ENCODE measurements at places on chromosomes 3 and 15.
A peak's percentile ranks its signal among the peaks of the same experiment; 100 is the strongest.

GRCh38 chr3:175726228-175726627, 867.1 kb downstream of the NAALADL2 start:
- ATAC-seq, result no peak

DNA sequence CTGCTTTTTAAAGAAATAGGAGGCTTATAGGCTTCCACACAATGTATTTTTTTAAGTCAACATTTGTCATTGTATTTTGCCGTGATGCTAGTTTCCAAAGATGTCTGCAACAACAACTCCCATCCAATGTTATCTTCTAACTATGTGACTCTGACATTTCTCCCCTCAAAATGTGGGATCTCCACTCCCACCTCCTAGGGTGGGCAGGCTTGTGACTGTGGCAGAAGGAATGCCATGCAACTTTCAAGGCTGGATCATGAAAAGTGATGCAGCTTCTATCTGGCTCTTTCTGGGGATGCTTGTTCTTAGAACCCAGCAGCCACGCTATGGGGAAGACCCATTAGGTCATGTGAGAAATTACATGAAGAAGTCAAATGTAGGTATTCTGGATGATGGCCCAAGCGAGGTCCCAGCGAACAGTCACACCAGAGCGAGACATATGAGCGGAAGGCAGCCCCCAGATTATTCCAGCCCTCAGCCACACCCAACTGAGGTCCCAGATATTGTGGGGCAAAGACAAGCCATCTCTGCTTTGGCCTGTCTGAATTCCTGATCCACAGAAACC, 124.3 kb downstream of the BDH1 start:
- ATAC-seq, result no peak

DNA sequence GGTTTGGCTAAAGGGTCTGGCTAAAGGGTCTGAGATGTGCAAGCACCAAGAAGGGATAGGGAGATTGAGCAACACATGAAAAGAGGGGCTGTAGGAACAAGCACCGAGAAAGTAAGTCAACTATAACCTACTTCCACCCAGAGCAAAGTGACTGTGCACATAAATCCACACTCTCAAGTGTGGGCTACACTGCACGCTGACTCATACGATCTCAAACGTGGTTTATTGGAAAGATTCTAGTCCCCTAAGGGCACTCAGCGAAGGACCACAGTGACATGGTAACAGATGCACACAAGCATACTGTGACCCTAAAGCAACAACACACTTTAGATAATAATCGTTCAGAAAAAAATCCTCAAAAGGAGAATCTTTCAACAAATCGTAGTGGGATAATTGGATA, 48.0 kb downstream of the EHHADH start:
- no peak for ATAC-seq

GRCh38 chr3:26932752-26933151, 310.2 kb downstream of the LRRC3B start:
- no peak for ATAC-seq

GRCh38 chr15:81968691-81969090, 77.1 kb downstream of the MEX3B start:
- ATAC-seq, result no peak

- peak; percentile 84 for ATAC-seq
These were observed 665 bp downstream of the GLB1 start for GRCh38 chr3:33096093-33096868.

DNA sequence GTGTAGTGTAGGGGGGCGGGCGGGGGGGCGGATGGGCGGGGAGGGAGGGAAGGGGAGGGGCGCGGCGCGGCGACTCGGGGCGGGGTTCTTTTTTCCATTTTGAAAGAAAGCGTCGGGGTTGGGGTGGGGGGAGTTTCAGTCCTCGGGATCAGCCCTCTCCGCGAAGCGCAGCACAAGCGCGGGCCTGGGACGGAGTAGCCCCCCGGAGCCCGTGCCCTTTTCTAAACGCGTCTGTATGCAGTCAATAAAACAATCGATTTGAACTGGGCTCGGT, 6.1 kb downstream of the ISLR2 start:
- no peak for ATAC-seq

DNA sequence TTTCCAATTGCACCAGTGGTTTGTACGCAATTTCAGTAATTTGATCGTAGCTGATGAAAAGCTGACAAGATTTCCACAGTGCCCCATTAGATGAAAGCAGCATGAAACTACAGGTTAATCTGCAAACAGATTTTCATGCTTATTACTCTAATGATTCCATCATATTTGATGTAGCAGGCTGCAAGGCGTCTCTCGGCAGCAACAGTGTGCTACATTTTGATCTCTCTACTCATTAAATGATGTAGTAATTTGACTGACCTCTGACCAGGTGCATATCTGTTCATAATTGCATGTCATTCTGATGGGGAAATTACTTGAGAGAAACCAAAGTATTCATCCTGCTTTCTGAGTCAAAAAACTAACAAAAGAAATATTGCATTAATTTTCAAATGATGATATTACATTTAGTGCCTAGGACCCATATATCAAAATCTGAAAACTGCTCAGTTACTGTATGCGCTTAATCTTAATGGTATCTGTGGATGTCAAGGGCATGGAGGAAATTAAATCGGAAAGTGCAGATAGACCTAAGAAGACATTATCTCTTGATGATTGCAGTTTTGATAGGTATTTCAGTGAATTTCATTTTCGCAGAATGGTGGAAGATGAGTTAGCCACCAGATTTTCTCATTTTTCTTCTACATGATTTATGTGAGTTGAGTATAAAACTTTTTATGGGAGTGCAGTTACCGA, 198.5 kb downstream of the RSRC1 start:
- ATAC-seq, result no peak

DNA sequence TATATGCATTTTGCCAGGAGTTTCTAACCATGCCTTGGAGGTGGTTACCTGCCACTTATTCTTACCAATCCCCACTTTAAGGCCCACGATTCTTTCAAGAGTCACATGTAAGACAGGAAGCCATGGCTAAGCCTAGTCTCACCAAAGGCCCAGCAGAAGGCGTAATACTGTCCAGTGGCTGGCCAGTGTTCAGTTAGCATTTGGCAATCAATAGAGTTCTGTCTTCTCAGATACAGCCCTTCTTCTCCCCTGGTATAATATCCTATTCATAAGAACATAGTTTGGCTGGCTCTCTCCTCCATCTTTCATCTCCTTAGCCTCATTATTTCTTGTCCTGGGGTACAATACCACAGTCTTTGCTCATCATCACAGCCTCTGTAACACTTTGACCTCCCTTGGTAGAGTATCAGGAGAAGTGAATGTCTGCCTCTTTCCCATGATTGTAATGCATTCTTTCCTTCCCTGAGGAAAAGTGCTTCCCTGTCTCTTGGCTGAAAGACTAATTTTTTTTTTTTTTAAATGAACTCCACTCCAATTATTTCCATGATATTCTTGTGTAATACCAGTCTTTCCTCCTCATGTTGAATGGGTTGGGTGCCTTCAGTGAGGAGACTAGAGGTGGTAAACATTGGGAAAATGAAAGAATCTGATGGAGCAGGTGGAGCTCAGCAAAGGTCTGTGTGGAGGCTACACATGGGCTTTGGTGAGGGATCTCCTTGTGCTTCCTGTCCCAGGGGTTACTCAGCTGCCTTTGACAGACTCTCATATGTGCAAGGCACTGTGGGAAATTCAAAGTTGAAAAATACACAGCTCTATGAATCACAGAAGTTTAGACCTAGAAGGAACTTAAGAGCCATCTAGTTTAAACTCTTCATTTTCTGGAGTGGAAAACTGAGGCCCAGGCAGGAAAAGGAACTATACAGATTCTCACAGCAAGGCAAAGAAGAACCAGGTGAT, 218.2 kb downstream of the P3H2 start:
- no peak for ATAC-seq

- peak; percentile 17 for ATAC-seq
These were observed 51.6 kb upstream of the SLC6A11 start for GRCh38 chr3:10764259-10765051.

DNA sequence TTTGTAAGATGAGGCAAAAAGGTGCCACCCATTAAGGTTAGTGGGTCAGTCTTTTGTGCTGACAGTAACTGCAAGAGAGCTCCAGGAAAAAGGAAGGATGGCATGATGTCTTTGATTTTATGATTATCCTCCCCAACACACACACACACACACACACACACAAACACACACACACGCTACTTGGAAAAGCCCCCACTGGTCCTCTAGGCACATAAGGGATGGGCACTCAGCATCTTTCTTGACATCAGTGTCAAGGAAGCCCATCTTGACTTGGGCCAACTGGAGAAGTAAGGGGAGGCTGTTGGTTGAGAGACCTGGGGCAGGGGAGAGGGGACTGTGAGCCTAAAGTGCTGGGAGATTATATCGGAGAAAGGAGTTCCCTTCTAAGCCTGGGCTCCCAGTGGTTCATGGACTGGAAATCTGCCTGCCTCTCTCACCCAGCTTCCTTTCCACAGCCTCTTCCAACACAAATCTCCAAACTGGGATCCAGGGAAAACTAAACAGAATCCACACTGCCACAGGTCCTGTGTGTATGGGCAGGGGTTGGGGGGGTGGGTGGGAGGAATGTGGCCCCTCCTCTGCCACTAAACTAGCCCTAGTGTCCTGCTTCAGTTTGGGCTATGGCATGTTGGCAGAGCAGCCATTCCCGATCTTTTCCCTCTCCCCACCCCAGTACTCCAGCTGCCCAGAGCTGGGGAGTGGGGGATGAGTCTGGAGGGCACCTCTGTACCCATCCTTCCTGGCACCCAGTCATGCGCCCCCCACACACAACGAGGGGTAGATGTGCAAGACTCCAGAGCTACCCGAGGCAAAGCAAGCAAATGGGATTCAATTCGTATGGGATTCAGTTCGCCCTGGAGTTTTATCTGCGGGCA, 1.6 kb downstream of the AMOTL2 start:
- no peak for ATAC-seq

GRCh38 chr15:97072545-97072944, 742.0 kb downstream of the NR2F2 start:
- ATAC-seq, result no peak

GRCh38 chr3:106380232-106380631, 511.4 kb upstream of the CBLB start:
- ATAC-seq, result no peak

DNA sequence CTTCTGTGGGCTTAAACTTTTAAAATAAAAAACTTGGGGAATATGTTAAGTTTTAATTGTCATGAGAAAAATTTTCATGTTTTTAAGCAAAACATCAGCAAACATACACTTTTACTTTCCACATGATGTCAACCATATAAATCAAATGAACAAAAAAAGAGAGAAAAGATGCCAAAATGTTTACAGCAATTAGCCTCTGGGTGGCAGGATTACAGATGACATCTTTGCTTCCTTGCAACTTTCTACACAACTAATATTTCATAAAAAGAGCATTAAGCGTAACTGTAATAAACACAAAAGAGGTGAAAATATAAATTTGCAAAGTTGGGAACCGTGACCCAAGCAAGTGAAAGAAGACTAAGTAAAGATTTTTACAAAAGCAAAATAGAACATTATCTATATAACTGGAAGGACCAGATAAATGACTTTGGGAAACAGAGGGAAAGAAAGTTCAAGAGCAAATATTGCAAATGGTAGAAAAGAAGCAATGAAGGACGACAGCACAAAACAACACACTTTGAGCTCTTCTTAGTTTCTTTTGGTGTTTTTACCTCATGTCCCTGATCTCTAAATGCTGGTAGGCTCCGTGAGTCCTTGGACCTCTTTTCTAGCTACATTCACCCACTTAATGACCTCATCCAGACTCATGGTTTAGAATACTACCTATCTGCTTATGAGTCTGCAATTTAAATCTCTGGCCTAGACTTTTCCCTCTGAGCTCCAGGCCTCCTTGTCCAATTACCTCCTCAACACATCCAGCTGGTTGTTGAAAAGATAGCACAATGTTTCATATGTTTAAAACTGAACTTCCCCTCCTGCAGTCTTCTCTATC, 9.4 kb downstream of the TP53BP1 start:
- ATAC-seq, result no peak

DNA sequence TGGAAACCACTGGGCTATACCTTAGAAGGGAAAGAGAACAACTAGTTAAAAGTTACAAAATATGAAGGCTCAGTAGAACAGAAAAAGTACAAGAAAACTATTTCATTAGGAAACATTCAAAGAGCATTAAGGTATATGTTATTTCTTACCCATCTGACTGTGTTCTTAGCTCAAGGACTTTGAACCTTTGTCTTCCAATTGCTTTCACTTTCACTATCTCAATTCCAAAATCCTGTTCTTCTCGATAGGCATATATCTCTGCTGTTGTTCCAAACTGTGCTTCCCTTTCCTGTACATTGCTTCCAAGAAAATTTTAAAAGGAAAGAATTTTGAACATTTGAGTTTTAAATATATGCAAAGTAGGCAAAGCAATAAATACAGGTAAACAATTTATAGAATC, 6.9 kb downstream of the CRBN start:
- ATAC-seq, result no peak

GRCh38 chr15:67043939-67044771, 21.2 kb upstream of the SMAD3 start:
- no peak for ATAC-seq

DNA sequence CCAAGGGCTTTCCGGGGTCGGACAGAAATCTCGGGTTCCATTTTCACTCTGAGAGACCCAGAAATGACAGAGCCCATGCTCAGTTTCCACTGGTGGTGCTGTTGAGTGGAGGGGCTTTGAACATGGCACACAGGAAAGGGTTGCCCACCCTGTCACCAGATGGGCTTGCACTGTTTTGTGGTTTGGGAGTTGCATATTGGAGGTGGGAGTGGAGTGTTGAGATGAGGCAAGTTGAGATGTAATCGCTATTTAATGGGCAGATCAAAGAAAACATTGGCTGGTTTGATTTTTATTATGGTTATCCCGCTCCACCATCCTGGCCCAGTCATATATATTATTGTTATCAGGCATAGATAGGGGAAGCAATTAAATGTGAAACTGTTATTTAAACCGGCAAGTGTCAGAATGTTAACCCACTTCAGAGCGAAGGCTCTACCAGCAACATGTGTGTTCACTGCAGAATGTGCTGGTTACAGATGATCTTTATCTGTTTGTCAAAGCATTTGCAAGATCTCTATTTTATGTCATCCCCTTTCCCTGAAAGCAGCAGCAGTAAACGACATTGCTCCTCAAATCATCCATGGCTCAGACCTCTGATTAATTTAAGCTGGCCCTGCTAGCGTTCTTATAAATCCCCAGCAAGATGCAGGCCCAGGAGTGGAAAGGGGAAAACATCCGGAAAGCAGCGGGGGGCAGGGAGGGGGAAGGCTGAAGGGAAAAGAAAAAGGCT, 58.3 kb upstream of the TSEN2 start:
- no peak for ATAC-seq

DNA sequence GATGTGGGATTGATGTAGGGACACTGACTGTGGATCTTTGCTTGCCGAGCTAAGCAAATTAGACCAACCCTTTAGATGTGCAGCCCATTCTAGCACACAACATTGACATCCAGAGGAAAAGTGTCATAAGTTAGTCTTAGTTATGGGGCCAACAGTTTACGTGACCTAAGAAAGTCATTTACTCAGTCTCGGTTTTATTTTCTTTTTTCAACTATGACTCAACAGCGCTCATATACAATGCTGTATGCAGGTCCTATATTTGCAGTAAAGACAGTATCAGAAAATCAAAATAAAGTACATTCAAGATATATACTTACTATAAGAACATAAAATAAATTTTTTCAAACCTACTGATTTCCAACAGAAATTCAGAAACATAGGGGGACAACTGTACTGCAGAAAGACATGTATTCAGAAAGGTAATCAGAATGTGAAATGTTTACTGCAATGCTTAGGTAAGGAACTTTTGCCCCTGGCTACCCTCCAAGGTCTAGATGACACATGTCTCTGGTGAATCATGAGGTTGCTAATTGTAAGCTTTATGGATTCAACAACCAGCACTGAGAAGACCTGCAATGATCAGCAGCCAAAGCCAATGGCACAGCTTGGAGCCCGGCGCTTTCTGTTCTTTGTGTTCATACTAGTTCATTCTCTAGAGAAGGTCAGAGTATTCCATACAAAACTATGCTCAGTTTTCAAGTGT, 317.5 kb upstream of the CNTN6 start:
- no peak for ATAC-seq

GRCh38 chr15:79837846-79838245, 59.0 kb downstream of the MTHFS start:
- ATAC-seq, result no peak

All from stimulated activated memory B cell treated with anti-CD40 and anti-IgM and Interleukin-4, amounts not matched to agents 10 μg/mL and 1 μg/mL and 100 μg/mL, for 72 hours (primary cell).